ENCODE measurements at places on chromosomes 12 and 14. TPM values are rescaled to one million over a fixed set of nuclear protein-coding genes. Genes with fewer than 3 reads are reported as not detected.

EGLN3 gene
- total RNA-seq: 82.9 TPM

EXOC3L4 gene
- total RNA-seq: 20.6 TPM

NKX2-1 gene
- total RNA-seq: not detected

TMTC1 gene
- 25.6 TPM for total RNA-seq

FICD gene
- 11.3 TPM for total RNA-seq

DDIT3 gene
- 28.4 TPM for total RNA-seq

GRCh38 chr14:53542732-53543131, 389.6 kb upstream of the DDHD1 start:
- H3K4me1 ChIP-seq: peaks cover 8% of the 10 kb centered on the region
- H3K4me3 ChIP-seq: no peak overlapping the region
- DNase-seq: no peak
- H3K36me3 ChIP-seq: no peaks in the 10 kb centered on the region

DNA sequence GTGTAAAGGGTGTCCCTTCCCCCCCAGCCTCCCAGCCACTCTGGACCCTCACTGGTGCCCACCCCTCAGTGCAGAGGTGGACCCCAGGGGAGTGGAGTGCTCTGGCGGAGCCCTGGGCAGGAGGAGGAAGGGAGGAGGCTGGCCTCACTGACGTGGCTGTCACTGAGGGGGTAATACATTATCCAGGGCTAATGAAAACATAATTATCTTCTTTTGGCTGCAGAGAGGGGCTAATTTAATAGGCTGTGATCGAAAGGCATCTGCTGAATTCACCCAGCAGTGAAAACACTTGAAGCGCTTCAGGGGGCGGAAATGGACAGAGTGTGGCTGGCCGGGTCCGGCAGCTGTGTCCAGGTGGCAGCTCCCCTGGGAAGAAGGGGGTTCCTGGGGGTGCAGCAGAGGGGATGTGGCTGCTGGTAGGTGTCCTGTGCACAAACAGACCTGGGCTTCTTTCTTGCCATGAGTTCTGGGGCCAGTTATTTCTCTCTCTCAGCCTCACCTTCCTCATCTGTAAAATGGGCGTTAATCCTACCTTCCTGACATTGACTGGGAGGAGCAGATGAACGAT, 3.7 kb upstream of the NOS1 start:
- no peak overlapping the region for H3K4me3 ChIP-seq
- no peak overlapping the region for H3K27ac ChIP-seq
- H3K4me1 ChIP-seq: no peaks in the 10 kb centered on the region
- H3K36me3 ChIP-seq: no peaks in the 10 kb centered on the region
- DNase-seq: no peak

GRCh38 chr12:127063339-127064072, 1203.5 kb upstream of the TMEM132C start:
- H3K27me3 ChIP-seq: no peaks in the 10 kb centered on the region
- H3K27ac ChIP-seq: no peak overlapping the region
- H3K36me3 ChIP-seq: no peaks in the 10 kb centered on the region
- H3K4me3 ChIP-seq: no peak overlapping the region
- H3K4me1 ChIP-seq: no peaks in the 10 kb centered on the region
- DNase-seq: no peak

DNA sequence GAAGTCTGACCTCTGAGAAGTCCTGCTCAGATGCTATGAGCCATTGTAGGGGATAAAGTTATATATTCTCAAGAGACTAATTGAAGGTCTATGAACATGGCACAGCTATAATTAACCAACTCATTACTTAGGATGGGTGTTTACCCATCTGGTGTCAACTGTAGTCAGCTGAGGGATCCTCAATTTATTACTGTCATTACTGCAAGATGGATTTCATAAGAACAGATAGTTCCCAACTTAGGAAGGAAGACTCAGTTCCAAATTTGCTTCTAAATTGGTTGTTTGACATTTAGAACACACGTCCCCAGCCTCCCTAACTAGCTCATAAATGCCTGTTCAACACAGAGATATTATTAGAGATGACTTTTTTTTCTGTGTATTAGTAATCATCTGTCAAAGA, 81.4 kb downstream of the FRMD6 start:
- DNase-seq: no peak
- no peak overlapping the region for H3K27ac ChIP-seq
- no peaks in the 10 kb centered on the region for H3K27me3 ChIP-seq
- no peak overlapping the region for H3K4me3 ChIP-seq
- H3K36me3 ChIP-seq: no peaks in the 10 kb centered on the region

GRCh38 chr12:44847888-44848702, 28.0 kb downstream of the NELL2 start:
- no peaks in the 10 kb centered on the region for H3K4me1 ChIP-seq
- H3K27me3 ChIP-seq: no peaks in the 10 kb centered on the region
- peak overlapping the region; percentile 58 for H3K27ac ChIP-seq
- H3K4me3 ChIP-seq: no peak overlapping the region
- no peak for DNase-seq
- H3K36me3 ChIP-seq: no peaks in the 10 kb centered on the region

DNA sequence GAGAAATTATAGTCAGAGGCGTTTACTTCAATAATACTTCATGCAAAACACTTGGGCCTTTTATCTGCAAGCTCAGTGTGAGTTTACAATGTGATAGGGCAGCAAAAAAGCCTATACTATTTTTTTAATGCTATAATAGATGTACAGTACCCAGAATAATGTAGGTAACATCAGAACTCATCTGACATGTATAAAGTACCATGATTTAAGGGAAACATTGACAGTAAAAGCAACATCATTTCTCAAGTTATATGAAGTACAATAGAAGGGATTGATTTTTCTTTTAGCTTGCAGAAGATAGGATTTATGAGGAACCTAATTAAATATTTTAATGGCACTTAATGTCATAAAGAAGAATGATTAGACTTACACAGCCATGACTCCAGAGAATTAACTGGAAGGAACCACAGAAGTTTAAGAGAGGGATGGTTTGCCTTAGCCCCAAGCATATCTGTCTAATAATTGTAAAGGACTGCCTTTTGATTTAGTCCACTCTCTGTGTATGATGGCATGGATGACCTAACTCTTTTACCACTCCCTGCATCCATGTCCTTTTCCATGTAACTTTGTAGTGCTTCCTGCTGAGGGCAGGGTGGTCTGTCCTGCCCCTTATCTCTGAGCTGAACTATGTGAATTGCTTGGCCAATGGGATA, 55.9 kb upstream of the MIS18BP1 start:
- no peaks in the 10 kb centered on the region for H3K4me1 ChIP-seq
- no peak overlapping the region for H3K27ac ChIP-seq
- no peaks in the 10 kb centered on the region for H3K27me3 ChIP-seq
- no peaks in the 10 kb centered on the region for H3K36me3 ChIP-seq

- DNase-seq: no peak
- H3K4me3 ChIP-seq: no peak overlapping the region
- H3K4me1 ChIP-seq: no peaks in the 10 kb centered on the region
- H3K27me3 ChIP-seq: no peaks in the 10 kb centered on the region
Observed at GRCh38 chr14:100130521-100130920, 28.9 kb downstream of the DEGS2 start.

- no peaks in the 10 kb centered on the region for H3K36me3 ChIP-seq
- H3K4me3 ChIP-seq: no peak overlapping the region
Observed at GRCh38 chr12:98317939-98318899, 197.2 kb upstream of the TMPO start.

DNA sequence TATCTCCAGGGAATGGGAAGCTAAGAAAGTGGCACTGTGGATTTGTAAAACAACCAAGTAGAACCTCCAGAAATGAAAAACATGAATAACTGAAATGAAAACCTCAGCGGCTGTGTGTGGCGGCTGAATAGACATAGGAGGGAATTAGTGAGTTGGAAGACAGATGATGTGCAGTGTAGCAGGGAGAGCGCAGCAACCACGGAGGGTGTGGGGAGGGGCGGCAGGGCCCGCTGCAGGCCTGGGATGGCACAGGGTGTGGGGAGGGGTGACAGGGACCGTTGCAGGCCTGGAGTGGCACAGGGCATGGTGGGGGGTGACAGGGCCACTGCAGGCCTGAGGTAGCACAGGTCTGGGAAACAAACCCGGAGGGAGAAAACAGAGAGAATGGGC, 51.1 kb downstream of the BEGAIN start:
- H3K4me1 ChIP-seq: no peaks in the 10 kb centered on the region
- no peaks in the 10 kb centered on the region for H3K27me3 ChIP-seq
- no peaks in the 10 kb centered on the region for H3K36me3 ChIP-seq
- no peak overlapping the region for H3K4me3 ChIP-seq
- no peak overlapping the region for H3K27ac ChIP-seq

DNA sequence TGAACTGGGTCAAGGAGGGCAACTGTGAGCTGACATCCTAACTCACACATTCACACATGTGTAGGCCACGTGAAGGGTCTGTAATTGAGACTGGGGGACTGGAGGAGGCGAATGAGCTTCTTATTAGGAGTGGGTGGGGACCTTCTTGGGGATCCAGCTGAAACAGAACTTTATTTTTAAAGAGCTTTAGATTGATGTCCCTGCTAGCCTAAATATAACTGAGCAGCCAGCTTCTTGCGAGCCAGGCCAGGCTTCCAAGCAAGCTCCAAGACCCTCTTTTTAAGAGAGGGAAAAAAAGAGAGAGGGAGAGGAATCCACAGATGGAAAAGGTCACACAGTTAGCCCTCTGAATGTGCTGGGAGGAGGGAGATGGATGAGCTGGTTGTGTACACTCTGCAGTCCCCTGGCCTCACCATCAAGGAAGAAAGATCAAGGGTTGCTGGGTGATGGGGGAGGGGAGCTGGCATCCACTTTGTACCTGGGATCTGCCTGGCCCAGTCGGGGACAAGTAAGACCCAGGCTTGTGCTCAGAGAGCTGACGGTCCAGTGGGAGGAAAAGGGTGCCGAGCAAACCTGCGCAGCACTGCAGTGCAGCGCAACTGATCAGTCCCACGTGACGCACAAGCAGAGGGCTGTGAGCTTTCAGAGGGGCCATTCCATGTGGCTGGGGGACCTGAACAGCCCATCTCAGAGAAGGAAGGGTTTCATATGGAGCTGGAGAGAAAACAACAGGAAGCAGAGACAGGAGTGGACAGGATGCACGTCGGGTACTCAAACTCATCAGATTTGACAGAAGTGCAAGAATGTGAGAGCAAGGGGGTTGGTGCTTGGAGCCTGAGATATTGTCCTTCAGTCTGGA, 154.5 kb downstream of the ZFP36L1 start:
- peak overlapping the region; percentile 48 for H3K27ac ChIP-seq
- H3K36me3 ChIP-seq: no peaks in the 10 kb centered on the region
- no peak overlapping the region for H3K4me3 ChIP-seq
- DNase-seq: no peak
- H3K4me1 ChIP-seq: peaks cover 29% of the 10 kb centered on the region

DNA sequence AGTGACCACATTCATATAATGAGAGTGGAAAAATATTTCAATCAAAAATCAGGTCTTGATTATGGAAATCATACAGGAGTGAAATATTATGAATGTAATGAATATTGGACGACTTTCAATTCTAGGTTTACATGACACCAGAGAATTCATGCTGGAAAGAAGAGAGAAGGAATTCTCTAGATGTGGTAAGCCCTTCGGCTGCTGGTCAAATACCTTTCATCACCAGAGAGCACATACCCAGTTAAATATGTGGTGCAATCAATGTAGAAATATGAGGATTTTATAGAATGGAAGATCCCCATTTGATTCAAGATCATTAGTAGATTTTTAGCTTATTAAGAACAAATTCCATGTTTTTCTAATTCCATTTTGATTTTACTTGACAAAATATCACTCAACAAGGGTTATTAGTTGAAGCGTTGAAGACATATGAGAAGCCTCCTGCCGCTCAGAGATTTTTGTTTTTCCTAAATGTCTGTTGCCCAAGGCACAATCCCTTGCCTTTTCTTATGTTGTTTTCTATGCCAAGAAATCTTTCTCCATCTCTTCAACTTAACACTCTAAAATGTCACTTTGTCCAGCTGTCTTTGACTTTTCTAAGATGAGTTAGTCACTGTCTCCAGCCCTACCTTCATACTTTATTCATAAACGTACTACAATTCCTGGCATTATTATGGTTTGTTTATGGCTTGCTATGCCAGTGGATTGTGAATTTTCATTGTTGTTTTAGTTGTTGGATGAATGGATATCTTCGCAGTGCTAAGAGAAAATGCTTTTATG, 72.8 kb upstream of the ZDHHC17 start:
- no peaks in the 10 kb centered on the region for H3K4me1 ChIP-seq
- H3K4me3 ChIP-seq: no peak overlapping the region
- no peaks in the 10 kb centered on the region for H3K27me3 ChIP-seq
- no peak for DNase-seq

DNA sequence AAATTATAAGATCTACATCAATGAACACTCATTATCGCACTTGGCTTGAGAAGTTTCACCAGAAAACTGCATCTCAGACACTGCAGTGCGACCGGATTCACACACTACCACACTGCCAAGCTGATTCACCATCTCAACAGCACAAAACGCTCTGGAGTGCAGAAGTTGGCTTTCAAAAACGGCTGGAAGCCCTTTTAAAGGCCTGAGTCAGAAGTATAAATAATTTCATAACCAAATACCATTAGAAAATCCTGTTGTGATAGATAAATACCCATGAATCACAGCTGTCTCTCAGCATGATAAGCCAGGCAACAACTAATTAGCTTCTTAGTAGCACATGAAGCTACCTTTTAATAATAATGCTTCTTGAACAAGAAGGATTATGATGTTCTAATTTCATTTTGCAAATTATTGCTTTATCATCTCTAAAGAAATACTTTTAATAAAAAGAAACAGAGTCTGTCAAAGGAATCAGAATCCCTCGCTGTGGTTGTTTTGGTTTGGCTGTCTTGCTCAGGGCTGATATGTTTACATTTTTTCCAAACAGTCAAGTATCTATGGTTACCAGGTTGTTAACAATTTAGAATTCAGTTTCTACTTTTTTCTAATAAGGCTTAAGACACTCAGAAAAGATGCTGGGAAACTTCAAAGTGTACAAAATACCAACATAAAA, 51.2 kb downstream of the SLC2A13 start:
- H3K36me3 ChIP-seq: no peaks in the 10 kb centered on the region
- H3K4me1 ChIP-seq: no peaks in the 10 kb centered on the region
- H3K4me3 ChIP-seq: no peak overlapping the region
- H3K27ac ChIP-seq: no peak overlapping the region
- H3K27me3 ChIP-seq: no peaks in the 10 kb centered on the region

GRCh38 chr12:64760808-64761573, 1.8 kb upstream of the GNS start:
- H3K36me3 ChIP-seq: no peaks in the 10 kb centered on the region
- H3K4me1 ChIP-seq: peaks cover 23% of the 10 kb centered on the region
- no peaks in the 10 kb centered on the region for H3K27me3 ChIP-seq
- no peak overlapping the region for H3K4me3 ChIP-seq
- no peak for DNase-seq

DNA sequence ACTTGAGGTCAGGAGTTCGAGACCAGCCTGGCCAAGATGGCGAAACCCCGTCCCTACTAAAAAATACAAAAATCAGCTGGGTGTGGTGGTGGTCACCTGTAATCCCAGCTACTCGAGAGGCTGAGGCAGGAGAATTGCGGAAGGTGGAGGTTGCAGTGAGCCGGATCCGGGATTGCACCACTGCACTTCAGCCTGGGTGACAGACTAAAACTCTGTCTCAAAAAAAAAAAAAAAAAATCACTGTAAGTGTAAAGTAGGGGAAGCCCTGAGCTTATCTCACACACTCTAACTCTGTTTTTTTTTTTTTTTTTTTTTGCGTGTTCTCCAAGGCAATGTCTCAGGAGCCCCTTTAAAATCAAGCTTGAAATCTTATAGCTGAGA, 421 bp upstream of the RBMS2 start:
- peak overlapping the region; percentile 59 for H3K4me3 ChIP-seq
- H3K27me3 ChIP-seq: no peaks in the 10 kb centered on the region
- H3K27ac ChIP-seq: peak overlapping the region; percentile 84
- H3K36me3 ChIP-seq: no peaks in the 10 kb centered on the region

All from Peyer's patch (tissue), 4 donors.